ENCODE measurements at places on chromosomes 2 and 18.

- DNase-seq: no peak
Measured at GRCh38 chr2:70708376-70709199, 59.4 kb downstream of the ADD2 start.

DNA sequence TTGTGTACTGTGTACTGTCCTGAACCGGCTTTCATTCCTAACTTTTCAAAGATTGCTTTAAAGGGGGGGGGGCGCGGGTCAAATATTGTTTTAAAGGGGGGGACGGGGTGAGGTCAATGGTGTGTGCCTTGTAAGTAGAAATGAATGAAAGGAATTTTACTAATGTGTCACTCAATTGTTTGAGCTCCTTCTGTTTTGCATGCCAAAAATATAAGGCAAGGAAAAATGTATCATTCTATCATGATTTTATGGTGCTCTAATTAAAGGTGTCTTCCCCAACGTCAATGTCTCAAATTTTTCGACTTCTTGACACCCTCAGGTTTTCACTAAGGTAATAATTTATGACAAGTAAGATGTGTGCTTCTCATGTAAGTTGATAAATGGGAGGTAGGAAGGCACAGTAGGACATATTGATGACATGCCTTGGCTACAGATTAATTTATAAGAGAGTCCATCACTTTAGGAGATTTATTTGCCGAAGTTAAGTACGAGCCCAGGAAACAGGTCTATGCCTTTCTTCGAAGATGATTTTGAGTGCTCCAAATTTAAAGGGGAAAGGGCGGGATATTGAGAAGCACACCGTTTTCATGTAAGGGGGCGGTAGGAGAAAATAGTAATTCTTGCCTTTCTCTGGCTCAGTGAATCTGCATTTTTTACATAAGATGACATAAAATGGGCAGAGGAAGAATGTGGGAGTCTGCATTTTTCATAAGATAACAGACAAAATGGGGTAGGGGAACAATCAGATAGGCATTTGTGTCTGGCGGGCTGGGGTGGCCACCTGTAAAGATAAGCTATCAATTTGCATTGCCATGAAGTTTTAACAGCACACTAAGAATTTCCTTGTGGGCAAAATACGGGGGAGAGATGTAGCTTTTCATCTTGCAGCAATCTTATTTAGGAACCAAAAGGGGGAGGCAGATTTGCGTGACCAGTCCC lies 1.2 kb upstream of the TRAPPC8 start:
- DNase-seq: no peak

GRCh38 chr2:705971-706511 lies 28.8 kb upstream of the TMEM18 start:
- peak; percentile 47 for DNase-seq

DNA sequence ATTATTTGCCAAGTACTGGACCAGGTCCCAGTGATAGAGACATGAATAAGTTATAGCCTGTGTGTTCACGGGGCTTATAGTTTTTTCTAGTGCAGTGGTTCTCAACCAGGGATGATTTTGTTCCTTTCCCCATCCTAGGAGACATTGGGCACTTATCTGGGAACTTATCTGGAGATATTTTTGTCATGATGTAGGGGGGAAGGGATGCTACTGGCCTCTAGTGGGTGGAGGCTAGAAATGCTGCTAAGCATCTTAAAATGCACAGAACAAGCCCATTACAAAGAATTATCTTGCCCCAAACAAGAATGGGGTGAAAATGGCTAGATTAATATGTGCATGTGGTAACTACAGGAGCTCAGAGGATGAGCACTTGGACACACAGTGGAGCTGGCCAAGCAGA lies 75.2 kb downstream of the KLHL29 start:
- no peak for DNase-seq

DNA sequence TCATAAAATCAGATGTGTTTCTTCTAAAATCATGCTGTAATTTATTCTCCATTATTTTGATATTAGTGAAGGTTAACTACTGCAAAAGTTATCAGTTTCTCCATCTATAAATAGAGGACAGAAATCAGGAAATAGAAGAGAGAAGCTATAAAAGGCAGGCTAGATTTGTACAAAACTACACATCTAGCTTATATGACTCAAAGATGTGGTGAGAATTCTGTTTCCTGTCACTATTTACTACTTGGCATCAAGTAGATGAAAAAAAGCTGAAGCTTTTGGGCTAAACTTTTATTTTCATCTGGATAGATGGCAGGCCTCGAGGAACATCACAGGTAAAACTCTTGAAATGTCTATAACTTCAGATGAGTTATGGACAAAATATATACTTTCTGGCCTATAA lies 49.8 kb upstream of the NAB1 start:
- DNase-seq: no peak
